ENCODE measurements at places on chromosomes 4 and X. TPM values are rescaled to one million over a fixed set of nuclear protein-coding genes. Genes with fewer than 3 reads are reported as not detected.

The SPINK2 gene
- not detected for total RNA-seq

The F8A1 gene
- 3.6 TPM for total RNA-seq

The FAM47E gene
- total RNA-seq, result under 0.01 TPM

The MAGEA10 gene
- total RNA-seq, result not detected

The WNK3 gene
- total RNA-seq, result 0.87 TPM

Measured in uterine smooth muscle cell (primary cell).